T-helper 1 cell (primary cell): ENCODE measurements at places on chromosomes 11 and 22.

DNA sequence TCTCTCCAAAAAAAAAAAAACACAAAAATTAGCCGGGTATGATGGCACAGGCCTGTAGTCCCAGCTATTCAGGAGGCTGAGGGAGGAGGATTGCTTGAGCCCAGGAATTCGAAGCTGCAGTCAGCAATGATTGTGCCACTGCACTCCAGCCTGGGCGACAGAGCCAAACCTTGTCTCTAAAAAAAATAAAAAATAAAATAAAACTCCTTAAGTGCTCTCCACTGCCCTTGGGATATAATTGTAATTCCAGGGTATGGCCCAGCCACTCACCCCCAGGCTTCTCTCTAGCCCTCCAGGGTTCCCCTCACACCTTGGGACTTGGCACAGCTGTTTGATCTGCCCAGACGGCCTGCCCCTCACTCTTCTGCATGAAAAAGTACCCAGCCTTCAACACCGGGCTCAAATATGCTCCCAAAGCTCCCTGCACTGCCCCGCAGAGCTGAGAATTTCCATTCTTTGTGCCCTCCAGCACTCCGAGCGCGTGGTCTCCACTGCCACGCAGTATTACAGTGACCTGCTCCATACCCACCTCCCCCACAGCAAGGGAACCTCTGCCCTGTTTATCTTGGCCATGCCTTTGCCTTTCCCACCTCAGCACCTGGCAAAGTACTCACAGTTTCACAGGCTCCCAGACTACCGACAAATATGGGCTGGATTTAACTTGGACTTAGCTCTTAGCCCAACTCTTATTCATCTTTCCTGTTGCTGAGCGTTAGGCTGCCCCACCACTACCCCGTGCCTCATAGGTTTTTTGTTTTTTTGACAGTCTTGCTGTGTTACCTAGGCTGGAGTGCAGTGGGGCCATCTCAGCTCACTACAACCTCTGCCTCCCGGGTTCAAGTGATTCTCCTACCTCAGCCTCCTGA, 7.6 kb upstream of the FTH1 start:
- no peak for DNase-seq

DNA sequence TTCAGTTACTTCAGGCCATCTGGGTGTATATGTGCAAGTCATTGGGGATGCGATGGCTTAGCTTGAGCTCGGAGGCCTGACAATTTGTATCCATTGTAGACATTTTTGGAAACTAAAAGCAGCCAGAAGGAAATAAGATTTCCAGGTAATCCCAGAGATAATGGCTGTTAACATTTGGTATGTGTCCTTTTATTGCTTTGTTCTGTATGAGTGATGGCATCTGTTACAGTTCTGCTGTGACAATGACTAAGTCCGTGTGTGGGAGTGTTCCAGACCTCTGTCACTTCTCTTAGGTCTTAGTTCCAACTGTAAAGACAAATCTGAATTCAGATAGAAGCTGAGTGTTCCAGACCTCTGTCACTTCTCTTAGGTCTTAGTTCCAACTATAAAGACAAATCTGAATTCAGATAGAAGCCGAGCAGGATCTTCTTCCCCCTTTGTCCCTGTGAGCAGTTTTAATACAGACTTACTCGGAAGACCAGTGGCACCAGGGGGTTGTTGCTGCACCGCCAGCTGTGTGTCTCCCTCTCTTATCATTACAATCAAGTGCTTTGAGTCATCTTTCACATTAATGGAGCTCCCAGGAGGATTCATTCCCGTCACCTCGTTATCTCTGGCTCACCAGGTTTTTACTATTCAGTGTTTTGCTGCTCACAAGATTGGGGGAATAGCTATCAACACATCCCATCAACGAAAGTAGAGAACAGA, 190.9 kb upstream of the SORL1-AS1 start:
- DNase-seq: no peak

DNA sequence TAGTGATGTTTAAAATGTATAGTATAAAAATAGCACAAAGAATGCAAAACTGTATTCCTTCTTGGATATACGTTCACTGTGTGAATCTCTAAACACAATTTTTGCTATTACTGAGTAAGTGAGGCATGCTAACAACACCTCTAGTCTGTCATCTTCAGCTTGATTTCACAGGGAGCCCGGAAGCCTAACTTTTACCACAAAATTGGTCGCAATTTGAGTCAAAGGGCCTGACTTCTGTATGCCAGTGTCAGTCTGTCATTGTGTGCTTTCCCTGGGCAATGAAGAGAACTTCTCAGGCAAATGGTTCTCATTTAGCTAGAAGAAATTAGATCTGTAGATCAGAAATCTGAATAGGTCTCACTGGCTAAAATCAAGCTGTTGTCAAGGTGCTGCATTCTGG, 1059.5 kb downstream of the FAM181B start:
- DNase-seq: peak; percentile 52

GRCh38 chr22:44819966-44820631, 67.7 kb downstream of the ARHGAP8 start:
- no peak for DNase-seq

DNA sequence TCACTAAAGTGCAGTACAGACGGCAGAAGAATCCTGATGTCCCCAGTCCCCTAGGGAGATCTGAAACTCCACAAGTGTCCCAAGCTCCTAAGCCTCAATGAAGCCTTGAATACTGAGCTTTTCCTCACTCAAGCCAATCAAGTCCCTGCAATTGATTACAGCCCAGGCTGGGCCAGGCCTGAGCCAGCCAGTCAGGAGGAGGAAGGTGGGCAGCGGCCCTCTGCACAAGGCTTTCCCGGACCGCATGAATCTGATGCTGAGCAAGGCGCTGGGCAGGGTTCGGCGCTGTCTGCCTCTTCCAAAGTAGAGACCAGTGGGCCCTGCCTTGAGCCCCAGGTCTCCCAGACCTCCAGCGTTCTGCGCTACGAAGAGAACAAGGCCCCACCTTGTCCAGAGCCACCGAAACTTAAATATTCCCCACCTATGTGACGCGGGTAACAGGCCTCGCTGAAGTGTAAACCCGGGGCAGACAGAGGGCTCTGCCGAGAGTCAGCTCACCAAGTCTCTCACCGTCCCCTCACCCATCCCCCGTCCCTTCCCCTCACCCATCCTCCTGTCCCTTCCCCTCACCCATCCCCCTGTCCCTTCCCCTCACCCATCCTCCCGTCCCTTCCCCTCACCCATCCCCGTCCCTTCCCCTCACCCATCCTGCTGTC, 63.2 kb downstream of the SCUBE1 start:
- no peak for DNase-seq

- DNase-seq: no peak
Measured at GRCh38 chr11:92711926-92712325, 257.5 kb upstream of the MTNR1B start.

- no peak for DNase-seq
Measured at GRCh38 chr11:16897470-16898061, 116.6 kb downstream of the PLEKHA7 start.

- no peak for DNase-seq
Measured at GRCh38 chr11:2507212-2507901, 62.5 kb downstream of the KCNQ1 start.

DNA sequence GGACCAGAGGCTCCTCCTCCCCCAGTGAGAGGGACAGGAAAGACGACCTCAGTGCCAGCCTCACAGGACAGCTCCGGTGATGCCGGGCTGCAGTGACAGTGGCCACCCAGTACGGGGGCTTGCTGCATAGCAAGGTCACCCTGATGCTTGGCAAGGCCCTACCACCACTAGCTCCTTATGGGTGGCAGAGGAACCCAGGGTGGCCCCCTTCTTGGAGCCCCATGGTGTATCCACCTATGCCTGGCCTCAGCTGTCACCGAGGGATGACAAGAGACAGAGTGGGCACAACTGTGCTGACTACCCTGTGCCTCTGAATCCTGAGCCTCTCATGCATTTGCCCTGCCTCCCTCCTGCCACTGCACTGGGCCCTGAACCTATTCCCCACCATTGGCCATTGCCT, 809.2 kb downstream of the TBC1D22A start:
- no peak for DNase-seq

GRCh38 chr11:23586173-23586572, 725.9 kb upstream of the CCDC179 start:
- no peak for DNase-seq

DNA sequence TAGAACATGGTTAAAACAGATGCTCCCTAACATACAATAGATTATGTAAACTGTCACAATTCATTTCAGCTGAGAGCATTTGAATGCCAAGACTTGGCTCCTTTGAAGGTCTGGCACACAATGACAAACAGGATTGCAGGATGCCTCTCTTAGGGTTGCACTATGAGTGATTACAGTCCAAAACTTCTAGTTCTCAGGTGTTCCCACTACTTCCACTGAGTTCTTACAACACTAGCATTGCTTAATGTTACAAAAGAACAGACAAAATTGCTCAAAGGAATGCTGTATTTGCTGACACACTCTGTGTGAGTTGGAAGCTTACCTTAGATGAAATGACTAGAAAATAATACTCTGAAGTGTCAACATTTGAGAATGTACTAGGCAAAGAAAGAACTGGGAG, 2413.8 kb upstream of the RAG2 start:
- no peak for DNase-seq

GRCh38 chr11:81000334-81000733, 1559.5 kb upstream of the TENM4 start:
- no peak for DNase-seq

DNA sequence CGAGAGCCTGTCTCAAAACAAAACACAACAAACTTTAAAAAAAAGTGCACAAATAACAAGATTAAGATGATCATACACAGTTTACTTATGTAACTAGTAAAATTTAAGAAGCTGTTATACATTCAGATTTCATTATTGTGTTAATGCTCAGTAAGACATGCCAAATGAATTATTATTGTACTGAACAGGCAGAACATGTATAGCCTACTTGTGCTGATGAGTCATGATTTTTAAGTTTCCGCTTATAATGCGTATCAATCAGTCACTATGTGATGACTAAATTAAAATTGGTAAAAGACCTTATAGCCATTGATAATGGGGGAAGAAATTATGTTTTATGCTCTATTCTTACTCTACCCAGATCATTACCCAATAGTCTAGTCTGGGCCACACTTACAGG, 20.5 kb upstream of the EXPH5 start:
- DNase-seq: no peak

DNA sequence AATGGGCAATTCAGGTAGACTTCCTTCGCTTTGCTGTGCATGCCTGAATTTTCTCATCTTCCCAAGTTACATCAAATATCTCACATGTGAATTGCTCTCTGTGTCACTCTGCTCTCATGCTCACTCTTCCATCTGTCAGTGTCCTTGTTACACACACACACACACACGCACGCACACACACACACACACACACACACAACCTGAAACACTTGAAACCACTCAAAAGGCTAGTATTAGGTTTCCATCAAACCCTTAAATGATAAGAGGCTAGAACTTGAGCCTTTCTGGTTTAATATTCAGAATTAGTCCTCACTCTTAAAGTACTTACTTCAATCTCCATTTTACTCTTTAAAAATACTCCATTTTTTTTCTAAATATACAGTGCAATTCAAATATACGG, 282.4 kb downstream of the C11orf87 start:
- DNase-seq: no peak

GRCh38 chr11:69058511-69059270, 10.0 kb downstream of the TPCN2 start:
- no peak for DNase-seq

DNA sequence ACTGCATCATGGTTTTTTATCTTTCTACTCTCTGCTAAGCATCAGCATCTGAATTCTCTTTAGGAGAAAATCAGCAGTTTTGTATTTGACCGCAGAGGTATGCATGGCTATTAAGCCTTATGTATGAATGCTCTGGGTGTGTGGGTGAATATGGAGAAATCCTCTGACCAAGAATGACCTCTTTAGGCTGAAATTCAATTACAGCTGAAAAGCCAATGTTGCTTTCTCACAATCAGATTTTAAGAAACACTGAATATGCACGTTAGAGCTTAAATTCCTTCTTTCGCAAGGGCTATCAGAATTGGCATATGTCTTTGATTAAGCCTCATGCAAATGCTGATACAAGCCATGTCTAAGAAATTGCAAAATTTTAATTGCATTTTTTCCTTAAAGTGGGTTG, 43.2 kb downstream of the ARHGAP42 start:
- DNase-seq: no peak

GRCh38 chr11:19992162-19992561, 168.1 kb downstream of the DBX1 start:
- no peak for DNase-seq

GRCh38 chr11:119324189-119324588, 7.3 kb upstream of the MCAM start:
- no peak for DNase-seq

GRCh38 chr11:78535920-78536319, 38.7 kb downstream of the NARS2 start:
- DNase-seq: no peak

DNA sequence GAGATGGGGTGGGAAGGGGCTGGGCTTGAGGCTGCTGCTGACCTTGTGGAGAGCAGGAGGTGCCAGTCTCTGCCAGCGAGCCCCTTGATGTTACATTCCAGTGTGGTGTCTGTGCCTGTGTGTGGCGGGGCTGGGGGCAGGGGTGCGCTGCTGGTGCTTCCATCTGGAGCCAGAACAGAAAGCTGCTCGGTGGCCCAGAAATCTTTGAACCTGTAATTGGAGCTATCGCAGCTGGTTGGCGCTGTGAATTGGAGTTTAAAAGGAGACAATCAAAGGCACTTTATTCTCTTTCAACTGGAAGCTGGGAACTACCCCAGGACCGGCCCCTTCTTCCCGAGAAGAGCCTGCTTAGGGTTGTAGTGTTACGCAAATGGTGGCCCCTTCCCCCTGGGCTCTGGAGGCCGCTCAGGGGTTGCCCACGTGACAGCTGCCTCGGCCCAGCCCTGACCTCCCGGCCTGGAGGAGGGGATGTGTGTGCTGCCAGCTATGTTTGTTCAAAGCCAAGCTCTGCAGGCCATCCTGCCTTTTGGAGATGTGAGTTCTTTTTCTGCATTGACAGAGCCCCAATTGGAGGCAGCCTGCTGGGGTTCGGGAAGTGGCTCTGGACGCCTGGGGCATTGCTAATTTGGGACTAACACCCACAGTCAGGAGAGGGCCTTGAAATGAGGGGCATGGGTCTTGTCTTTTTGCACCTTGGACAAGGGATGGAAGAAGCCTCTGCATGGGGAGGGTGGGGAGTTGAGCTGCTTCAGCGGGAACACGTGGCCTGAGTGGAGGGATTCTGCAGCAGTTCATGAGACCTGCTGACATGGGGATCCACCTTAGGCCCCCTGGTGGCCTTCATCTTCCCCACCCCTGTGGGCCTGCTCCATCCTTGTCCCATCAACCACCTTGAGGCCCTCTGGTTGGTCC, 14.0 kb upstream of the ARSA start:
- no peak for DNase-seq

DNA sequence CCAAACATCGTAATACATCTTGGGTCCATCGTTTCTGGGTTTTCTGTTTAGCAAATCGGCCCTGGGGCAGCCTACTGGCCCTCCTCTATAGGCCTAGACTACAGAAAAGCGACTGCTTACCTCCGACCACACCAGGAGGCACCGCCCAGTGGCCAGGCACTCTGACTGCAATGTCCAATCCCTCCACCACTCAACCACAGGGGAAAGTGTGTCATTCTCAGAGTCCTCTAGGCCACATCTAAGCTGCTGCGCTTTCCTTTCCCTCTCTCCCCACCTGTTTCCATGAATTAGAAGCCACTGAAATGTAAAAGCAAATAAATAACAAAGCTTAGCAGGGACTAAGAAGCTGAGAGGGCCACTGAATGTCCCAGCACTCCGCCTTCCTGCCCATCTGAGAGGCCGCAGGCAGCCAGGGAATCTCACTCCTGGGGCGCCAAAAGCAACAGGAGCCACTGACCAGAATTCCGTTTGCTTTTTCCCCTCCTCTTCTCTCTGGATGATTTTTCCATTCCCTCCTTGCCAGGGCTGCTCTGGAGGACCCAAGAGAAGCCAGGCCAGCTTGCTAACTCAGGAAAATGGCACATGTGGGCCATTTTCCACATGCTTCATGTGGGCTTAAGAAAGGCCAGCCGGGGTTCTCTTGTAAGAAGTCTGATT, 50.1 kb upstream of the FLI1 start:
- DNase-seq: no peak

GRCh38 chr11:68282141-68282860, 10.5 kb upstream of the C11orf24 start:
- no peak for DNase-seq
